ENCODE measurements at places on chromosomes 1 and 21.

GRCh38 chr1:25733271-25733670 is 66.7 kb upstream of the SELENON start:
- no peak for DNase-seq

GRCh38 chr1:77039739-77040138 is 172.5 kb downstream of the ST6GALNAC5 start:
- DNase-seq, result no peak

- no peak for DNase-seq
These were observed 36.5 kb downstream of the LHX4 start for GRCh38 chr1:180266275-180267210.

DNA sequence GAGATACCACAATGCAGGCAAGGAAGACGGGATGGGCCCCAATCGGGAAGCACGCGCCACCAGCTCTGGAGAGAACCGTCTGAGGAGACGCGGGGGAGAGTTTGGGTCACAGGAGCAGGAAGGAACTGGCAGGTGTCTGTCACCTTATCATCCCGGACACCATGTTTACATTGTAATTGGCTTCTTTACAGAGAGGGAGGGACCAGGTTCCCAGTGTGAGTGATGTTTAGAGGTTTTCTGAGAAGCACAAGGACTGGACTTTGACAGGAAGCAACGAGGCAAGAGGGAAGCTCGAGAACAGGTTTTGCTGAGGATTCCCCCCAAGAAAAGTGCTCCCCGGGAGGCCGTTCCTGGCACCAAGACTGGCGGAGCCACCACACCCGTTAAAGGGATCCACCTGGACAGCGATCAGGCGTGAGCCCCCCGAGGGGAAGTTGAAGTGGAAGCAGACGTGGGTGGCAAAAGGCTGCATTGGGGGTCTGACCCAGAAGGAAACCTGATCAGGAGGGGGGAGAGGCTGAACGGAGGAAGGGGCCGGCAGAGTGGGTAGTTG is 957 bp downstream of the EPS15 start:
- peak; percentile 22 for DNase-seq

GRCh38 chr1:93753791-93754763 is 72.4 kb upstream of the BCAR3 start:
- DNase-seq, result no peak

- no peak for DNase-seq
These were observed 18.0 kb upstream of the MFSD2A start for GRCh38 chr1:39936724-39937491.

DNA sequence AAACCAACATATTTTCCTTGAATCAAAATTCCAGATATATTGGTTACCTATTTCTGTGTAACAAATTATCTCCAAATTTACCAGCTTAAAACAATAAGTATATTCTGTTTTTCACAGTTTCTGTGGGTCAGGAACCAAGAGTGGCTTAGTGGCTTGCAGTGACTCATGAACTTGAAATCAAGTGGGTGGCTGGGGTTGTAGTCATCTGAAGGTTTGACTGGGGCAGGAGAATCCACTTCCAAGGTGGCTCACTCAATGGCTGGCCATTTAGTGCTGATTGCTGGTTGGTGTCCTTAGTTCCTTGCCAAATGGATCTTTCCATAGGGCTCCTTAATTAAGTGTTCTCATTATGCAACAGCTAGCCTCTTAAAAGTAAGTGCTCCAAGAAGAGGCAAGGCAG is 43.8 kb downstream of the ALG14 start:
- DNase-seq, result no peak

- peak; percentile 55 for DNase-seq
These were observed 39.1 kb downstream of the TYW3 start for GRCh38 chr1:74771913-74772515.

- no peak for DNase-seq
These were observed 14.3 kb upstream of the LBR start for GRCh38 chr1:225442123-225442505.

DNA sequence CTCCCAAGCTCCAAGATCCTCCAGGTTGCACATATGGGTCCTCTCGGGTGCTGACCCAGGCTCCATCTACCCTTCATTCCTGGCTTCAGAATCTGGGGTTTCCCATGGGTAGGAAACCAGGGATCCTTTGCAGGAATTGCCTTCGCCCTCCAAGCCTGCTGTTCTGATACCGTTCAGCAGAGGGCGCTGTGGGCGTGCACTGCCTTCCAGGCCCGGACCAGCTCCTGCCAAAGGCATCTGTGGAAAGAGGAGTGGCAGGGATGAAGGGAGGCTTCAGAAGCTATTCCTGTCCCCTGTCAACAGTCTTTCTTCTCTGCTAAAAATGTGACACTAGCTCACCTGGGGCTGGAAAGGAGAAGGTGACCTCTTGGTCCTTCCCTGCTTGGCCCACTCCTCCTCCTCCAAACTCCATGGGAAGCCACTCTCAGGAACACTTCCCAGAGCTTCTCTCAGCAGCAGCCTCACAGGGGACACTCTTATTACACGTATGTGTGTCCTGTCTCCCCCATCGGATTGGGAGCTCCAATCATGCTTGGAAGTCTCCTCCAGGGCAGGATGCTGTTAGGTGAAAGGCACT is 71.2 kb downstream of the VWA5B1 start:
- peak; percentile 56 for DNase-seq

GRCh38 chr21:21952566-21952965 is 954.4 kb downstream of the NCAM2 start:
- DNase-seq, result no peak

DNA sequence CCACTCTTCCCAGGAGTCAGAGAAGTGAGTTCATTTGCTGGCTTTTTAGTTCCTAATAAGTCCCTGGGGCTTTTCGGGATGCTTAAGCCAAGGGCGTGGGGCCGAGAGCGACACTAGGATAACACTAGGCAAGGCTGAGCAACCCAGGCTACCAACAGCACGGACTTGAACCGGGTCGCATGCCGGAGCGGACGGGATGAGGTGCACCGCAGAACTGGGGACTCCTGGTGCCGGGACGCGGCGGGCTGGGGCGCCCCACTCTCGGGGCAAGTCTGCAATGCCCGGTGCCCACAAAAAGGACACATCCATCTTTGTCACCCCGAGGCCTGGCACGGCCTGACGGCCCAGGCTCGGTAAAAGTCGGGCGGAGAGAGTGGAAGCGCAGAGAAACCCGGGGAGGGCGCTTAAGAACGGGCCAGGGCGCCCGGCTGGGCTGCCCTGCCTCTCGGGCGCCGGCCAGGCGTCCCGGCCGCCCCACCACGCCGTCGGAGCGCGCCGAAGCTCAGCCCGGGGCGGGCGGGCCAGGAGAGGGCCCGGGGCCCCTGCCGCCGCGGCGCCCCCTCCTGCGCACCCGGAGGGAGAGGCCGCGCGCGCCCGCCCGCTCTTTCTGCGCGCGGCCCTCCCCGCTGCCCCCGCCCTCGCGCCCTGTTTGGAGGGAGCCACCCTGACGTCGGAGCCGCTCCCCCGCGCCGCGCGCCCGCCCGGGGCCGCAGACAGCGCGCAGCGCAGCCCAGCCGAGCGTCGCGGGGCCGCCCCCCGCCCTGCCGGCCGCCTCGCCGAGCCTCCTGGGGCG is at the start of gene NBL1:
NBL1 (plus strand) TSS at position 710 of the 793 bp plus-strand sequence. CDS start 10,720 bp downstream, outside the sequence.
- DNase-seq, result no peak

GRCh38 chr1:113142791-113143190 is 69.8 kb downstream of the LRIG2 start:
- DNase-seq, result no peak

DNA sequence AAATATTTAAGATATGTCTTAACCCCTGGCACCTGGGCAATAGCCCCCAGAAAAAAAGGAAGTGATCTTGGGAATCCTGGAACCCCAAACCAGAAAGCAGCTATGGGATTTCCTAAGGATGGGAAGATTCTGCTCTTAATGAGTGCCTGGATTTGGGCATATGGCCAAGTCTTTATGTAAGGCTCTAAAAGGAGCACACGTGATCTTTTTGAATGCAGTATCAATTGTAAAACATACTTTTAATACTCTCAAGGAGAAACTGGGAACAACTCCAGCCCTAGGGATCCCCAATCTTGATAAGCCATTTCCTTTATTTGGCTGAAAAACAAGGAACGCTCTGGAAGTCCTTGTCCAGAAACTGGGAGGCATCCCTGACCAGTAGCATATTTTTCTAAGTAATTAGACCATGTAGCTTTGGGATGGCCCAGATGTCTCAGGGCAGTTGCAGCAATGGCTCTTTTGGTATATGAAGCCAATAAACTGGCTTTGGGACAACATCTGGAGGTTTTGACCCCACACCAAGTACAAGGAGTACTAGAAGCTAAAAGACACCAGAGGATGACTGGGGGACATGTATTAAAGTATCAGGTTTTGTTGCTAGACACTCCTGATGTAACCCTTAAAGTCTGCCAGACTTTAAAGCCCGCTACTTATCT is 80.9 kb upstream of the KIAA0040 start:
- no peak for DNase-seq

- no peak for DNase-seq
These were observed 255.1 kb downstream of the FGGY start for GRCh38 chr1:59552007-59552406.

GRCh38 chr1:234427950-234428646 is 50.9 kb downstream of the TARBP1 start:
- DNase-seq, result no peak

DNA sequence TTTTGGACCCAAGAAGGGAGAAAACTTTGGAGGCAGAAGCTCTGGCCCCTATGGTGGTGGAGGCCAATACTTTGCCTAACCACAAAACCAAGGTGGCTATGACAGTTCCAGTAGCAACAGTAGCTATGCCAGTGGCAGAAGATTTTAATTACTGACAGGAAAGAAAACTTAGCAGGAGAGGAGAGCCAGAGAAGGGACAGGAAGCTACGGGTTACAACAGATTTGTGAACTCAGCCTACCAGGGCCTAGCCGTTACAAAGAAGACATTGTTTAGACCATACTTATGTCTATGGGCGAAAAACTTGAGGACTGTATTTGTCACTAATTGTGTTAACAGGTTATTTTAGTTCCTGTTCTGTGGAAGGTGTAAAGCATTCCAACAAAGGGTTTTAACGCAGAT is 10.4 kb upstream of the ACOT11 start:
- DNase-seq, result no peak

DNA sequence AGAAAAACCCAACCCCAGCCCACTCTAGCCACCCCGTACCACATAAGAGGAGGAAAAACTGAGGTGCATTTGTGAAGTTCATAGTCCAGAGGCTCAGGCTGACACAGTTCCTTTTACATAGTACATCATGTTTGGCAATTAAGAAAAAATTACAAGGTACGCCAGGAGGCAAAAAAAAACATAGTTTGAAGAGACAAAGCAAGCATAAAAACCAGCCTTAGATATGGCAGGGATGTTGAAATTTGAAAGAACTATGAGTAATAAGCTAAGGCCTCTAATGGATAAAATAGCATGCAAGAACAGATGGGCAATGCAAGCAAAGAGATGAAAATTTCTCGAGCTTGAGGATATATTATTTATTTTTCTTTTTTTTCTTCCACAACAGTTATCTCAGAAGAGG is 31.9 kb downstream of the MIXL1 start:
- no peak for DNase-seq

DNA sequence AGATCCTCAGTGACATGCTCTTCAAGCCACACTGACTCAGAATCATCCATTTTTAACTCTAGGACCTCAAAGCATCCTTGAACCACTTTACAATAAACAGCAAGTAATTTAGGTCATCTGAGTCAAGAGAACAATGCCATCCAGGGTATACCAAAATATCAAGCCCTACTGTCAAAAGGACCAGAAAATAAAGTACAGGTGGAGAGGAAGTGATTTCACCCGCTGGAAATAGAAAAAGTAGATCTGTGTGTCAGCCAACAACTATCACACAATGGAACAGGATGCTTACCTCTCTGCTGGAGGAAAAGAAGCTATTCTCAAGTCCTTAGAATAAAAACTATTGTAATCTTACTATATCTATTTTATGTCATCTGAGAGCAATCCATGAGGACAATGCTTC is 37.0 kb downstream of the RERE start:
- no peak for DNase-seq

DNA sequence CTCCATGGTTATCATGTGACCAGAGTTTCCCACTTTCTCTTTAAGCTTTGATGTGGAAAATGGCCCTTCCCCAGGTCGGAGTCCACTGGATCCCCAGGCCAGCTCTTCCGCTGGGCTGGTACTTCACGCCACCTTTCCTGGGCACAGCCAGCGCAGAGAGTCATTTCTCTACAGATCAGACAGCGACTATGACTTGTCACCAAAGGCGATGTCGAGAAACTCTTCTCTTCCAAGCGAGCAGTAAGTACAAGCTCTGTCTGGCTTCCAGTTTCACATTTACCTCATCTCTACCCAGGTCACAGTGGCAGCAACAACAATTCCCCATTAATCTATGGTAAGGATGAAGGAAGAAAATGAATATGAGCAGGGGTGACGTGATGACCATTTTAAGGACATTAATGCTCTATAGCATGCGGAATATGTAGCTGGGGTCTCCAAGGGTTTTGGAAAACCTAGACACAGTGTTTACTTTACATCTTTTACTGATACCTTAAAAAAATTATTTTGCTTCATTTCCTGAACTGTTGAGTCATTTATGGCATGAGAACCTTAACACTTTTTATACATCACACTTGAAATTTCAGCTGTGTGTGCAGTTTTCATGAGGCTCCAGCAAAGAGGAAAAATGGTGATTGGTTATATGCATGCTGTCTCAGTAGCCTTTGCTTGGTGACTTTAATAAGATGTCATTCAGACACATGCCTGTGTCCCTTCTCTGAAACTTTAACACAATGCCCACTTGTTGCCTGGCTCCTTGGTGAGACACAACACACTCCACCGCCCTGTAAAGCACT is 286.3 kb upstream of the SGIP1 start:
- no peak for DNase-seq

- DNase-seq, result no peak
These were observed 72.5 kb downstream of the PAX7 start for GRCh38 chr1:18703041-18703621.

DNA sequence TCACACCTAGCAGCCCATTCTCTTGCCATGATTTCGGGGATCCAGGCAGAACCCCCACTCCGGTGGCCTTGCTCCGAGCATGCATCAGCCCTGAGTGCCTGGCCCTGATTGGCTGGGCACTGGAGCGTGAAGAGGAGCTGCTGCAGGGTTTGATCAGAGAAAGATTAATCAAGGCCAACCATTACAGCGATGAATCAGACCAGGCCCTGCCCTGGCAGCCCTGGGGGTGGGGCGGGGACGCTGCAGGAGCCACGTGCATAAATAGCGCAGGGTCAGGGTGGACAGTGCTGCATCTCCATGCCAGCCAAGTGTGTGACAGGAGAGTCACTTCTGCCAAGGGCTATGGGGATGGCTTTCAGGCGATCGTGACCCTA is 3.4 kb upstream of the FAM131C start:
- no peak for DNase-seq
